ENCODE measurements at places on chromosomes 2 and 18.

DNA sequence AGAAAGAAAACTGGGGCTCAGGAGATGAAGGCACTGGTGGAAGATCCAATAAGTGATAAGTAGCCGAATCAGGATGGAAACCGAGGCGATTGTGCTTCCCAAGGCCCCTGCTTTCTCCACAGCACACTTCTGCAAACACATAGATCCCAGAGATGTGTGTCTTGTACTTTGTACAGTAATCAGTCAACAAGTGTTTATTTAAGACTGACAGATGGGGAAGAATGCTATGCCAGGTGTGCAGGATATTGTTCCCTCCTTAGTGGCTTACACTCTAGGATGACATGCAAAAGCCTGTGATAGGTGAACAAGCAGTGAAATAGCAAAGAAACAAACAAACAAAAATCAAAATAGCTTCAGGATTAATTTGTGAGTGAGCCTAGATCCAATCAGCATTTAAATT is 116.6 kb downstream of the ACTR3 start:
- no peak for DNase-seq

- DNase-seq = no peak
Observed at GRCh38 chr2:85178980-85179411, 45.8 kb downstream of the TCF7L1 start.

- DNase-seq = no peak
Observed at GRCh38 chr2:223700221-223700620, 98.1 kb upstream of the SCG2 start.

- DNase-seq = no peak
Observed at GRCh38 chr18:80159713-80160636, 50.9 kb downstream of the ADNP2 start.

DNA sequence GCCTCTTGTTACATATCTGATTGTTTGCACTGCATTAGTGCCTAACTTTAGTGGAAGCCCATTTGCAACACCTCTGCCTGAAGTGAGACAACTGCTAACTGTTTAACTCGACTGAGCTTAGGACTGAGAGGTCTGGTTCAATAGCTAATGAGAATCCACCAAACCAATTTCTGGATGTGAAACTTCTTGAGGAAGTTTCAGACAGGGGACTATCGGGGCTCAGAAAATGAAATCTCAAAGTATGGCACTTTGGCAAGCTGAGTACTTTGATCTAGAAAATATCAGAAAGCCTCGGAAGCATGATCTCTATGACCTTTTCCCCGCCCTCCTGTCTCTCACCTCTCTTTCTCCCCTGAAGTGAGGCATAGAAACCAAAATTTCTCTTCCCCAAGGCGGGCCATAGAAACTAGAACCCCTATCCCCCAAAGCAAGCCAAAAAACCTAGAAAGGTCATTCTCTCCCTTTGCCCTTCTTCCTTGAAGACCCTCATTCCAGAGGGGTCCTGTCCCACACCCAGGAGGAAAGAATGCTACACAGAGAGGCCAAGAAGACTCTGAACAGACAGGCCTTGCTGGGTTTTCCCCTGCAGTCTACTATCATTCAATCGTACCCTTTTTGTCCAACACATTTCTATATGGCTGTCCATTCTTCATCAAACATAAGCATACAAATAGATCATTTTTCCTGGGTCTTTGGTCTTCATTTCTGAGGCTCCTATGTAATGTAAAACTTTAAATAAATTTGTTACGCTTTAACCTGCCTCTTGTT is 69.6 kb upstream of the CREB1 start:
- no peak for DNase-seq

- no peak for DNase-seq
Observed at GRCh38 chr2:31347319-31347718, 67.2 kb downstream of the XDH start.

GRCh38 chr2:98233941-98234340 is 112.3 kb upstream of the CNGA3 start:
- DNase-seq = no peak

DNA sequence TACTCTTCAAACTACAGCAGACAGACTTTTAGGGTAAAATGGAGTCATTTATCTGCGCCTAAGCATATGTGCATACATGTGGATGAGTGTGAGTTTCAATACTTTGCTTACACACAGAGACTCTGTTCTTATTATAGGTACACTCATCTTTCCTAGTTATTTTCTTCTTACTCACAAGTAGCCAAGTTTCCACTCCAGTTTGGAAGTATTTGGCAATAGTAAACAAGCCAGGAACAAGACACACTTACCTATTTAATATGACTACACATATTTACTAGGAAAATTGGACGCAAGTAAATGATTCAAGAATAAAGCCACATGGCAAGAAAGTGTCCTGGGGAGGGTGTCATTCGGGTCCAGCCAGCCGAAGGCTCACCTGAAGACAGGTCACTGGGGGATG is 414.3 kb downstream of the FBXO15 start:
- DNase-seq = no peak

- DNase-seq = no peak
Observed at GRCh38 chr2:96489663-96490062, 15.5 kb downstream of the NEURL3 start.

DNA sequence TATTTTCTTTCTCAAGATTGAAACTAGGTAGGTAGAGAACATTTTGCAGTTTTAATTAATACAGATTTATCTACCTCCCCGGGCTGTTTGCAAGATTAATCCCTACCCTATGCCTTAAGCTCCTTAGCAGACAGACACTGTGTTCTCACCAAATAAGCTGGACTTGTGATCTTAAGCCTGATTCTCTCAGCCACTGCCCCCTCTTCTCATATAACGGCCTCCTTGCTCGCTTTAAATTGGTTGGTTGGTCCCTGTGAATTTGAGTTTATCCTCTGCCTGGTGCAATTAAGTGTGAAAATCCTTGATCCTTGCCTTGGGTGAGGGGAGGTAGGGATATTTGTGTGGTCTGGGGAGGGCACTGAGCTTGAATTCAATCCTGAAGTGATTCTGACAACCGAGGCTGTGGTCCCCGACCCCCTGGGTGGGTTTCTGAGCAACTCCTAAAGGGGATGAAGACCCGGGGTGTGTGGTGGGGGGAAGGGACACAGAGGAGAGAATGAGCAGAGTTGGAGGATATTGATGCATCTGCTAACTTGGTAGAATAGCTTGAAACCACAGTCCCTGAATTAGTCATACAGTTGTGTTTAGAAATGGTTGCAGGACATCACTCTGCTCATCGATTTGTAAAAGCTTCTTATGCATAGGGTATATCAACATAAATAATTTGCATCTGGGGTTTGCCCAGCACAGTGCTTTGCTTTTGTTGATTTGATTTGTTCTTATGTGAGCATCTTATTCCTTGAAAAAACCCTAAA is 36.9 kb upstream of the NCKAP5 start:
- DNase-seq = no peak

DNA sequence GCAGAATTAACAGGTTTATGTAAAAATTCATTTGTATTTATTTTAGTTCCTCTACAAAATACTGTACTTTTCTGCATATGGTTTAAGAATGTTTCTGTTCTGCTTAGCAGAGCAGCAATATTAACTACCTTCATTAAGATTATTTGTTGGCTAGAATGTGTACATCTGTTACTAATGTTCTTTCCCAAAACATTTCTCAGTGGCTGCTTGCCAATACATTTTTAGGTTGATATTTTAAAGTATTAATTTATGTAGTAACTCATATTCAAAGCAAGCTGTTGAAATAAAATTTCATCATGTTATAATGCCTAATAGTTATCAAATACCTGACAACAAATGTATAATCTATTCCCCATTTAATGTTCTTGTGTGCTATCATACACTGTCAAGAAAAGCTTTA is 40.3 kb downstream of the PRKD3 start:
- DNase-seq = no peak

DNA sequence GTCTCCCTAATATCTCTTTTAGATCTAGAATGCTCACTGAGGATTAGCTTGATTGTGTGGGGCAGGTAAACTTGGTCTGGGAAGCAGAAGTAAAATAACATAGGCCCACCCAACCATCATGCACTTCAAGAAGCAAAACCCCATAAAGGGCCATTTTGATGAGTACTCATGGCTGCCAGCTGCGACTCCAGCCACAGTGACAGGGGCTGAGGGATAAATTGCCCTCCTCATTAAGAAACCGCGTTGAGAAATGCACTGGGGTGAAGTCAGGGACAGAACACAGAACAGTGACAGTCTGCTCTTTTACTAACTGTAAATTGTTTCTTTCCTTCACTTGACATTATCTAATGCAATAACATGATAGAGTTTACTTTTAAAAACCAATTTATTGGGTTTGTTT is 60.2 kb downstream of the RND3 start:
- DNase-seq = no peak

- peak; percentile 49 for DNase-seq
Observed at GRCh38 chr2:27085673-27086089, 891 bp upstream of the KHK start.

- DNase-seq = no peak
Observed at GRCh38 chr18:52667463-52668065, 327.6 kb downstream of the DCC start.

DNA sequence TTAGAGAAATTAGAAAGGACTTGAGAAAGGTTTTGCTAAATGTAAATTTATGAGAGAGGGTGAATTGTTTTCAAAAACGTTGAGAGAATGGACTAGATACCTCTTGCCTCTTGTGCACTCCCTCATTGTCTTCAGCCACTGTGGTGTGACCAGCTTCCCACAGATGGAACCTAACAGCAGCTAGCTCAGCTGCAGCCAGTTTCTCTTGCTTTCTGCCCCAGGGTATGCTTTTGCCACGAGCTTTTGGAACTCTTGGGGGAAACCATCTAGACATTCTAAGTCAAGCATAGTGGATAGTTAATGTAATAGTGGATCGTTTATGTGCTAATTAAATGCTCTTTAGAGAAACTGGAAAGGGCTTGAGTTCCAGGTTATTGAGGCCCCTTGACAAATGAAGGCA is 288.2 kb downstream of the CTNNA2 start:
- no peak for DNase-seq

DNA sequence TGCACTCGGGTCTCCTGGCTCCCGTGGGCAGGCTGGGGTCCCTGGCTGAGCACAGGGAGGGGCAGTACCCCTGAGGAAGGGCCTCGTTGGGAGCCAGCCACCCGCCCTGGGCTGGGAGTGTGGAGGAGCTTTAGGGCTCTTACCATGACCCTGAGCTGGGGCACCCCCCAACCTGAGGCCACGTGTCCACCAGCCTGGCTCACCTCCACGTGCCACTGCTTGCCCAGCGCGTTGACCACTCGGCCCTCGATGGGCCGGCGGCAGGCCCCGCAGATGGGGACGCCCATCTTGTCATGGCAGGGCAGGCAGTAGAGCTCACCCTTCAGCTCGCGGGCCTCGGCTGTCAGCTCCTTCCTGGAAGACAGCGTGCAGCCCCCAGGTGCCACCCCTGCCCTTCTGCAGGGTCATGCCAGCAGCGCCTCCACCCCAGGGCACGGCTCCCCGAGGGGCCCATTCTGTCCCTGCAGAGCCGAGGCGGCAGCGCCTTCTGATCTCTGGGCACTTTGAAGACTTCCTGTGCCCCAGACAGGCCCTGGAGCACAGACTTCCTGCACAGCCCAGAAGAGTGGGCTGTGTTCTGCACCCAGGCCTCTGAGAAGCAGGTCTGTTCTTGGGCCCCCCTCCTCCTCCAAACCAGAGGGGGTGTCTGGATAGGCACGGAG is 4.0 kb upstream of the GPR17 start:
- DNase-seq = no peak

DNA sequence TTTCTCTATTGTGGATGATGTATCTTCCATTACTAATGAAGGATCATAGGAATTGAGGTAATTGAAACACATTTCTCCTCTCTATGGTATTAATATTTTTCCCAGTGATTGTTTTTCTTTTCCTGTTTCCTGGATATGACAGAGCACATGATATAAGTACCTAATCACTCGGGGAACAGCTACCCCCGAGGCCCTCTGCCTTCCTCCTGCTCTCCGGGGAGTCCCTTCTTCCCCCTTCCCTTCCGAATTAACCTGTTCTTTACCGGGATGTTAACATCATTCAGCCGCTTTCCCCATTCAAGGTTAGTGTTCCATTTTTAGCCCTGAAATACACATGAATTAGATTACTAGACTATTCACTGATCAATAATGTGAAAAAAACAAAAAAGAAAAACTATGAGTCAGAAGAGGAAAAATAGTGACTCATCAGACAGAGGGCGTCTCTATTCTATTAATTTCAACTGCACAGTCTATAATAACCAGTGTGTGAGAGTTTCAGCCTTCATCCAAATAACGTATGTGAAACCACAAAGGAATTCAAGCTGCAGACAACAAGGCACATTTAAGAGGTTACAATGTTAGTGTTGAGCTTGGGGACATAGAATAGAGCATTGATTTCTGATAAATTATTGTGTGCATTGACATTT is 450.8 kb downstream of the DLGAP1 start:
- DNase-seq = no peak

DNA sequence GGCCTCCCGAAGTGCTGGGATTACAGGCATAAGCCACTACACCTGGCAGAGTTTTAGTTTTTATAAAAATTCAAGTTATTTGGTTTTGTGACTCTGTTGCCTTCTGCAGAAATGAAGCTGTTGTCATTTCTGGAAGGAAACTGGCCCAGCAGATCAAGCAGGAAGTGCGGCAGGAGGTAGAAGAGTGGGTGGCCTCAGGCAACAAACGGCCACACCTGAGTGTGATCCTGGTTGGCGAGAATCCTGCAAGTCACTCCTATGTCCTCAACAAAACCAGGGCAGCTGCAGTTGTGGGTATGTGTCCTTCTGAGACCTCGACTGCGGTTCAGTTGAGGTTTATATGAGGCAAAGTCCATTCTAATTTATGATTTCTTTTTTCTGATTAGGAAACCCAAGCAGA is 7.2 kb downstream of the MTHFD2 start:
- DNase-seq = no peak

DNA sequence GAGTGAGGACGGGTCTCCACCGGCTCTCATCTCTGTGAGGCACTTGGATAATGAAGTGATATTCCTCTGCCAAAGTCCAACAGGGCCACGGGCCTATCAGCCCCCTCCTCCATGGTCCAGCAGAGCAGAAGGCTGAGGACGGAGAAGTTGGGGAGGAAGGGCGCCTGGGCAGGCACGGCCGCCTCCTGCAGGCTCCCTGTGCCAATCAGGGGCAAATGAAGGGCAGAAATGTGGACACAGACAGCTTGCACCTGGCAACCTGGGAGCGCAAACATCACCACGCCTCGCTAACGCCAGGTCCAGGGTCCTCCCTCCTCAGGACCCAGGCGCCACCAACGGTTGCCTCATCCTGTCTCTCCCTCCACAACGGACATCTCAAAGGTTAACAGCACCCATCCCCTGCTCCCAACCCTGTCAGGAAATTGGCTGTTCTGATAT is 24.3 kb downstream of the SMAD7 start:
- no peak for DNase-seq

DNA sequence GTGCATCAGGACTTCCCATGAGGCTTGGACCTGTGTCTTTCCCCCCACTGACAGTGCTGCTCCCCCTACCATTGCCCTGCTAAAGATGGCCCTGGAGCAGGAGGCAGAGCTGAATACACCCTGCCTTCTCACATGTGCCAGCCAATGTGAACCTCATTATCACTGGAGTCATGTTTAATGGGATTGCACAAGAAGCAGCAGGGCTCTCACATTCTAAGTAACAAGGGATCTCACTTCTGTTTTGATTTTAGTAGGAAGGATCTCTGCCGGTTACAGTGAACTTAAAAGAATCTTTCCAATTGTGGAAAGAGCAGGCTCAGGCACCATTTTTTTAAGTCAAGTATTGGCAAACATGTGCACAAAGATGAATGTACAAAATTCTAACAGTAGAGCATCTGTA is 322.1 kb upstream of the MEX3C start:
- DNase-seq = no peak

- DNase-seq = no peak
Observed at GRCh38 chr2:29894822-29895614, 26.4 kb downstream of the ALK start.
